Activated CD4-positive, alpha-beta T cell treated with anti-CD3 and anti-CD28 coated beads for 1 hour (primary cell): ENCODE measurements at places on chromosomes 12 and 14.

DNA sequence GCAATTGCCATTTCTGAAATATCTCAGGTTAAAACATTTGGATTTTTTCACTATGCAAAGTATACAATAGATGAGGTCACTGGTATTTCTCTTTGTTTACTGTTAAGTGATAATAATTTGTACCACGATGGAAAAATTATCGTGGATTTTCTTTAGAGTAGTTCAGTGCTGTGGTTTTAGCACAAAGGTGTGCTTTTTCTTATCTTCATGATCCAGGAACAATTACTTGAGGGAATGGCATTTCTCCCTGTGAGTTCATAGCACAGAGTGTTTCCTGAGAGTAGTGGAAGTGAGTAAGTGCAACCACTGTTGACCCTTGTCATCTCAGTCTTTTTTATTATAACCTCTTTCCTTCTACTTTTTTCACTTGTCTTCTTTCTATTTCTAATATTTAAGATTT lies 86.8 kb downstream of the FGD4 start:
- no peak for DNase-seq

DNA sequence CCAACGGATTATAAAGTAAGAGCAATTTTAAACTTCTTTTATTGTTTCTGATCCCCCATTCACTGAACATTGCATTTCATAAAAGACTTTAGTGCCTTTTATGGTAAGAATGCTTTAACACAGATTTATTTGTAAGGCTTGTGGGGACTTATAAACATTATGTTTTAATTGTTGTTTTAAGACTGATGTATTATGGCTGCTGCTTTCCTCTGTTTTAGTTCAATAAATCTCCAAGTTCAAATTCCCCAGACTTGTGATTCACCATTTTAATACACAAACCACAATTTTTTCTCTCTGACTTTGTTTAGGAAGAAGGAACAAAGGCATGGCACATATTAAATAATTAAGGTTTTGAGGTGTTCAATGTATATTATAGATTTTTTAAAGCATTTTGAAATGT lies 753.3 kb downstream of the SLC6A15 start:
- no peak for DNase-seq

- peak; percentile 17 for DNase-seq
Measured at GRCh38 chr12:51591016-51591901, at the start of gene SCN8A. Gene SCN8A, plus strand, starts transcription at chr12:51591233. Its CDS starts 71,585 bp downstream, at chr12:51662818.

DNA sequence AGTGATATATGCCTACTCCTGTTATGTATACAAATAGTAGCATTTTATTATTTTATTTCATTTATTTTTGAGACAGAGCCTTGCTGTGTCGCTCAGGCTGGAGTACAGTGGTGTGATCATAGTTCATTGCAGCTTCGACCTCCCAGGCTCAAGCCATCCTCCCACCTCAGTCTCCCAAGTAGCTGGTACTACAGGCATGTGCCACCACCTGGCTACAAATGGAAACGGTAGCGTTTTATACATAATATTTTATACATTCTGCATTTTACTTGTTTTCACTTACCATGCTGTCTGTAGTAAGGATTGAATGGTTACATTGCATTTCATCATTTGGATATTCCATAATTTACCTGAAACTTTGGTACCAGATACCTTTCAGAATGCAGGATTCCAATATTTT lies 14.1 kb downstream of the C1R start:
- no peak for DNase-seq

DNA sequence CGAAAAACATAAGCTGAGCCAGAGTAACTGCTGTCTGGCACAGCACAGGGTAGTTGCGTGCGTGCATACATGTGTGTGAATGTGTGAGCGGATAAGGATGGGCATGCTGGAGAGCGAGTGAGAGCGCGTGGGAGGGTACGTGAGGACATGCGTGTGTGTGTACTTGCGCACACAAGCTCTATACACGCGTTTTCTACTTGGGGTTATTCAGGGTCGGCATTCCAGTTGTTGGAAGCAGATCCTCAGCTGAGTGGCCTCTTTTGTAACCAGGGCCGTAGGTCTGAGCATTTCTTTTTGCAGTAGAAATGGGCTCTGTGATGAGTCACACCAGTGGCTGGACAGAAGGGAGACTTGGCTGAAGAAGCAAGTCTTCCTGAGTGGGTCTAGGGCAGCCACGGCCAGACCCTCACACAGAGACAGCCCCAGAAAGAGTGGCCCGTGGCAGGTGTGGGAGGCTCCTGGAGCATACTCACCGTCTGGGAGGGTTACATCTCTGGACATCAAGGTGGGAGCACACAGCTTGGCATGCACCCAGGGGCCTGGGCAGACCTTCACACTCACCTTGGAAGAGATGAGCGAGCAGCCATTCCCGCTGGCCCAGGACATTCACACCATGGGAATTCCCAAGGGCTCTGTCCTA lies 78.0 kb downstream of the LRRC74A start:
- DNase-seq = no peak

- DNase-seq = no peak
Measured at GRCh38 chr12:58079806-58080205, 138.4 kb downstream of the ATP23 start.

DNA sequence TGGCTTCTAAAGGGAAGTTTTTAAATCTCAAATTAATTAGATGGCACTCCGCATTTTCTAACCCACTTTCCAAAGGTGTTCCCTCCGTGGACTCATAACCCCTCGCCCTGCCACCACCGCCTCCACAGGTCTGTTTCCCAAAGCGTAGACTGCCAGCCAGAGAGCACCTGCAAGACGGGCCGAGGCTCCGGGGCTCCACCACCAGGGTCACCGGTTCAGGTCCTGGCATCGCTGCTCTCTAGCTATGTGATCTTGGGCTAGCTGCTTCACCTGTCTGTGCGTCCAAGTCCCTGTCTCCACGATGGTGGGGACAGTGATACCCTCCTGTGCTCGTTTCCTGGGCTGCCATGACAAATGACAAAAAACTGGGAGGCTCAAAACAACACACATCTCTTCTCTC lies 11.5 kb downstream of the RIMBP2 start:
- no peak for DNase-seq

DNA sequence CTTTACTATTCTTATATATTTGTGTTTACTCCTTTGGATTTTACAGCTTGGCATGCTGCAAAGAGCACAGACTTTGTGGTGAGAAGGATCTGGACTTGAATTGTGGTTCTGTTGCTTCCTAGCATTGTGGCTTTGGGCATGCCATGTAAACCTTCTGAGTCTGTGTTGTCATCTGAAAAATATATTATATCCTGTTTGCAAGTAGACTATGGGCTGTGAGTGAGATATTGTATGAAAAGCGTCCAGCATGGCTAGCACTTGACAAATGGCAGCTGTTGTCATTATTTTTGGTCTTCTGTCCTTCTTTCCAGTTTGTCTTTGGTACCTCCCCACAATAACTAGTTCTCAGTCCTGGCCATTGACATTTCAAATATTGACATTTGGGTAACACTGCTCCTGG lies 61.8 kb upstream of the DACT1 start:
- no peak for DNase-seq

DNA sequence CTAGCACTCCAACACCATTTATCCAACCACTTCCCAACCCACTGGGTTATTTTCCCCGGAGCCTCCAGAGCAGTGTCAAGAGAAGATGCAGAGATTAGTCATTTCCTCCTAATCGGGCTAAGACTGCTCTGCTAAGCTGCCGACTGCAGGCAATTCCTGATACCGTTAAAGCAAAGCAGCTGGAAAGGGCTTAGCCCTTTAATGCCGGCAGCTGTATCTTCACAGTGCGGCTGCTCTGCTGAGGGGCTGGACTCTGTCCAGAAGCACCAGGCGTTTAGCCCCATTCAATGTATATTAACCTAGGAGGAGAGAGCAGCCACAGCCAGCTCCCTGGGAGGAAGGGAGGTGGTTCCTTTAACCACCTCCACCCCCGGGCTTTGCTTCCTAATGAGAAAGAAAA lies 11.1 kb downstream of the AQP6 start:
- no peak for DNase-seq
